NCI-H345 (cell line): ENCODE measurements at places on chromosomes 13 and 19.

- DNase-seq: no peak
Observed at GRCh38 chr19:14440049-14440448, 6.9 kb downstream of the PKN1 start.

DNA sequence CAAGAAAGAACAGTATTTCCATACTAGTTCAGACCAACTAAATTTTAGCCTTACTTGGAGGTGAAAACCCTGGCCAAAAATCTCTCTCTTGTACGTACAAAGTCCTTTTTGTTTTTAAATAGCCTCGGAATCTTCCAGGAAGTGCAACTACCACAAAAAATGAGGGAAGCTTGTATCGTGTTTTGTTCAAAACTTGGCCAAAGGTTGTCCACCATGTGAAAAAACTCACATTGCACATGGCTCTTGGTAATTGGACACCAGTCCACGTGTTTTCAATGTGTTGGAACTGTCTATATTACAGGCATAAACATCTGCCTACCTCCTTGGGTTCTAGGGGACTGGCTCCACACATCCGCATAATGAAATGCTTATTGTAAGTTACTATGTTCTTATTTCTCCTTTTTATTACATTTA is 15.2 kb upstream of the STRN4 start:
- no peak for DNase-seq

DNA sequence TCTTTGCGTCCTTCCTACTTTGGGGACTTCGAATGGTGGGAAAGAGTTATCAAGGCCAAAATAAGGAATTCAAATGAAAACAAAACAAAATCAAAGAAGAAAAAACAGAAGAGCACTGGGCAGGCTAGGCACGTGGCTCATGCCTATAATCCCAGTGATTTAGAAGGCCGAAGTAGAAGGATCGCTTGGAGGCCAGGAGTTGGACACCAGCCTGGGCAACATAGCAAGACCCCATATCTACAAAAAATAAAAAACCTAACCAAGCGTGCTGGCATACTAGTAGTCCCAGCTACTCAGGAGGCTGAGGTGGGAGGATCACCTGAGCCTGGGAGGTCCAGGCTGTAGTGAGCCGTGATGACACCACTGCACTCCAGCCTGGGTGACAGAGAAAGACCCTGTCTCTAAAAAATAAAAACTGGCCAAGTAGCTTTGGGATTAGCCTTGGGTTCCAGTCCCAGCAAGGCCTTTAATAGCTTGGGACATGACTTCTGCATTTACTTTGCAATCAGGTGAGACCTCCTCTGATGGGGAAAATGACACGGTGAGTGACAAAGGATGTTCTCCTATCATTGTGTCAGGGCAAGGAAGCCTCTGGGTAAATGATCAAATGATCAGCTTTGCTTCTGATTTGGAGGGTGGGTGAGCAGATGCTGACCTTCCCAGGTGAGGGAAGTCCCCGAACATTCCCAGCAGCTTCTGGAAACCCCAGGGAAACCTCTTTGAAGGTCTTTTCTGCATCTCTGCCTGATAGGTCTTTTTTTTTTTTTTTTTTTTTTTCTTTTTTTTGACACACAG is 7.1 kb downstream of the ICAM1 start:
- no peak for DNase-seq

GRCh38 chr13:29713839-29714238 is 118.4 kb upstream of the SLC7A1 start:
- DNase-seq: no peak

DNA sequence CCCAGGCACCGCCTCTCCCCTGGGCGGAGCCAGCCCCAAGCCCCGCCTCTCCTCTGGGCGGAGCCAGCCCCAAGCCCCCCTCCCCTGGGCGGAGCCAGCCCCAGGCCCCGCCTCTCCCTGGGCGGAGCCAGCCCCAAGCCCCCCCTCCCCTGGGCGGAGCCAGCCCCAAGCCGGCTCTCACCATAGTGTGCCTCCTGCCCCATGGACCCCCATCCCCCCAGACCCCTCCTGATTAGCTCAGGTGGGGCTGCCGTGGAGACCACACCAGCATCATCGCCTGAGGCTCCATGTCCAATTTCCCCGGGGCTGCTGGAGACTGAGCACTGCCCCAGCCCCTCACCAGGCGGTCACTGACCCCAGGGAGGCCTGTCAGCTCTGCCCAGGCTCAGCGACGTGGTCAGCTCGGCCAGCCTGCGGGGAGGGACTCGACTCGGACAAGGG is 4.2 kb upstream of the MADCAM1 start:
- DNase-seq: no peak

GRCh38 chr13:28527629-28528028 is 32.7 kb upstream of the FLT1 start:
- no peak for DNase-seq

GRCh38 chr19:47680858-47681332 is 32.3 kb upstream of the EHD2 start:
- no peak for DNase-seq

DNA sequence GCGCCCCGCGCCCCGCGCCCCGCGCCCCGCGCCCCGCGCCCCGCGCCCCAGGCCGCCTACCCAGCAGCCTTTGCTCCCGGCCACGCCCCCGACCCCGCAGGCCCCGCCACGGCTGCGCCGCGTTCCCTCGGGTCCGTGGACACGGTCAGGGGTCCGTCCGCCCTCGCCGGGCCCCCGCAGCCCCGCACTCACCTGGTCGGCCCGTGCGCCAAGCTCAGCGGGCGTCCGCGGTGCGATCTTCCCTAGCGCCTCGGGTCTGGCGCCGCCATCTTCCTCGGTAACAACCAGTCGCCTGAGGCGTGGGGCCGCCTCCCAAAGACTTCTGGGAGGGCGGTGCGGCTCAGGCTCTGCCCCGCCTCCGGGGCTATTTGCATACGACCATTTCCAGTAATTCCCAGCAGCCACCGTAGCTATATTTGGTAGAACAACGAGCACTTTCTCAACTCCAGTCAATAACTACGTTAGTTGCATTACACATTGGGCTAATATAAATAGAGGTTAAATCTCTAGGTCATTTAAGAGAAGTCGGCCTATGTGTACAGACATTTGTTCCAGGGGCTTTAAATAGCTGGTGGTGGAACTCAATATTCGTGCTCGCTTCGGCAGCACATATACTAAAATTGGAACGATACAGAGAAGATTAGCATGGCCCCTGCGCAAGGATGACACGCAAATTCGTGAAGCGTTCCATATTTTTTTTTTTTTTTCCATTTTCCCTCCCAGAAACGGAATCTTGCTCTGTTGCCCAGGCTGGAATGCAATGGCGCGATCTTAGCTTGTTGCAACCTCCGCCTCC is at the start of the genes MED16 and RNU6-9:
MED16 (minus strand) TSS at position 294 of the 796 bp plus-strand sequence. CDS start 2,056 bp downstream, outside the sequence.
RNU6-9 (plus strand) TSS at position 591 of the 796 bp plus-strand sequence.
- DNase-seq: peak; percentile 93

- no peak for DNase-seq
Observed at GRCh38 chr19:17790059-17790780, 4.7 kb upstream of the B3GNT3 start.

GRCh38 chr19:38845374-38846024 is 4.3 kb downstream of the HNRNPL start:
- DNase-seq: no peak

- peak; percentile 67 for DNase-seq
Observed at GRCh38 chr13:80979035-80979641, 638.2 kb upstream of the SPRY2 start.

DNA sequence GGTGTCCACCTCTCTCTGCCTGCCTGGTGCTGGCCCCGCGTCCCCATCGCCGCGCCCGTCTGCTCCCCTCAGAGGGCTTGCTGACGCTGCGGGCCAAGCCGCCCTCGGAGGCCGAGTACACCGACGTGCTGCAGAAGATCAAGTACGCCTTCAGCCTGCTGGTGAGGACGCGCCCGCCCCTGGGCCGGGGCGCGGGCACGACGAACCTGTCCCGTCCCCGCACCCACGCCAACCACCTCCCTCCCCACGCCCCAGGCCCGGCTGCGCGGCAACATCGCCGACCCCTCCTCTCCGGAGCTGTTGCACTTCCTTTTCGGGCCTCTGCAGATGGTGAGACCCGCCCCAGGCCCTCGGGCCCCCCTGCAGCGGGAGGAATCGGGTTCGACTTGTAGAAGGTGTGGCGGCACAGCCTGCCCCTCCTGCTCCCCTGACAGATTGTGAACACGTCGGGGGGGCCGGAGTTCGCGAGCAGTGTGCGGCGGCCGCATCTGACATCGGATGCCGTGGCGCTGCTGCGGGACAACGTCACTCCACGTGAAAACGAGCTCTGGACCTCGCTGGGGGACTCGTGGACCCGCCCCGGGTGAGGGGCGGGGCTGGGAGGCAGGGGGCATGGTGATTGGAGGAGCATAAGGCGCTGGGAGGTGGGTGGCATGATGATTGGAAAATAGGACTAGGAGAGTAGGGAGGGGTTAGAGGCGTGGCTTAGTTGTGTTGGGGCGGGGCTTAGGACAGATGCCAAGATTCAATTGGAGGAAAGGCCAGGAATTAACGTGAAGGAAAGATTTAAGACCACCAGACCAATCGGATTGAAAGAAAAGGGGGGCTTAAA is 6.6 kb downstream of the EPS8L1 start:
- no peak for DNase-seq

DNA sequence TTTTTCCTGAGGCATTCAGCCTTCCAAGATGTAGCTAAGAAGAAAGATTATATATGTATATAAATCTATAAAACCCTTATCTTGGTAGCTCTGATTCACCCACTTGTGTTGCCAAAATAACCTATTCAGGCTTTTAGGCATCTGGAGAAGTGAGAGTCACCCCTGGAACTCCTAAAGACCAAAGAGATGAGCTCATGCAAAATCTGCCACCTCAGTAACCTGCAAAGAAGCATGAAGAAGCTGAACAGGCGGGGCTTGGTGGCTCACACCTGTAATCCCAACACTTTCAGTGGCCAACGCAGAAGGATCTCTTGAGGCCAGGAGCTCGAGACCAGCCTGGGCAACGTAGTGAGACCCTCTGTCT is 393.7 kb downstream of the FOXO1 start:
- no peak for DNase-seq

- no peak for DNase-seq
Observed at GRCh38 chr13:27461940-27462584, 11.7 kb upstream of the MTIF3 start.

DNA sequence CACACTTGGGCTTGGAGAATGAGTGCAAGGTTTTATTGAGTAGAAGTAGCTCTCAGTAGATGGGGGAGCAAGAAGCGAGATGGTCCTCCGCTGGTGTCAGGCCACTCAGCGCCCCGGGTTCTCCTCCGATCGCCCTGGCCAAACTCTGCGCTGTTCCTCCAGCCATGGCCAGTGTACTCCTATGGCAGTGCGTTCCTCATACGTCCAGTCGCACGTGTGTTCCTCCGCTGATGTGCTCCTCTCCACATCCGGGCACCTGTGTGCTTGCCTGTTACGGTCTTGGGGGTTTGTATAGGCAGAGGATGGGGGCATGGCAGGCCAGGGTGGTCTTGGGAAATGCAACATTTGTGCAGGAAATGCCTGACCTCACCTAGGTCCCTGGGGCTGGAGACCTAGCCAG is 1899.4 kb downstream of the PCDH9 start:
- no peak for DNase-seq

DNA sequence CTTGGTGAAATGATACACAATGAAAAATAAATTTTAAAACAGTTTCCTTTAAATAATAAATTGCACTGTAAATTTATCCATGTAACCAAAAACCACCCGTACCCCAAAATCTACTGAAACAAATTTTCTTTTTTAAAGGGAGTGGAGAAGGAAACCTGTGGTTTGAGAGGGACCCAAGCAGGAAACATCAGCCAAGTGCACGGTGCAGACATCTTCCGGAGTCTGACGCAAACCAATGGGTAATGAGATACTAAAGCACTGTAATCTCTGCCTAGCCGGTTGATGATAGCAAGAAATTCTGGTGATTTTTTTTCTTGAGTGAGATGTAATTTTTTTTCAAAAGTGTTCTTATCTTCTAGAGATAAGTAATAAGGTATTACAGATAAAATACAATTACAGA is 115.4 kb downstream of the ABCC4 start:
- no peak for DNase-seq

DNA sequence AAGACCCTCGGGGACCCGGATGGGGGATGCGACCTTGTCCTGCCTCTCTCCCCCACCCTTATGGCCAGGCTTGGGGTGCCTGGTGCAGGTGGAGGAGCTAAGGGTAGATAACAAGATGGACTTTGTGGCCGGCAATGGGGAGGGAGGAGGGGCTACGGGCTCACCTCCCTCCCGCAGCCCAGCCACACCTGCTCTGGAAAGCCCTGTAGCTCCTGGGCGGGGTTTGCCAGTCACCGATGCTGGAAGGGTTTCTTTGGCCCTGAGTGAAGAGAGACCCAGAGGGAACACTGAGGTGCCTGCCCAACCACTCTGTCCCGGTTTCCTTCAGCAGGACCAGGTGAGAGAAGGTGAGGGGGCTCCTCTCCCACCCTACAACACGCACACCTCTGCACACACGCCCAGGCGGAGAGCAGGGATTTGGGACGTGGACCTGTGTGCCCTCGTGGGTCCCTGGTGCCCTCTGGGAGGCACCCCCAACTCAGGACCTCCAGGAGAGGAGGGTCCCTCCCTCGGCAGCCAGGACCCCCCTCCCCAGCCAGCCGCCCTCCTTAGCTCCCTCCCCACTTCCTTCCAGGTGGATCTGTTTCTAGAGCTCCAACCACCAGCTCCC is at the start of gene FUT2:
FUT2 (plus strand) TSS at position 229 of the 610 bp plus-strand sequence. CDS start 6,986 bp downstream, outside the sequence.
- no peak for DNase-seq
